ENCODE measurements at places on chromosomes 6 and 20.

- no peak for DNase-seq
These were observed 171.9 kb upstream of the MAP3K7 start for GRCh38 chr6:90758741-90759140.

DNA sequence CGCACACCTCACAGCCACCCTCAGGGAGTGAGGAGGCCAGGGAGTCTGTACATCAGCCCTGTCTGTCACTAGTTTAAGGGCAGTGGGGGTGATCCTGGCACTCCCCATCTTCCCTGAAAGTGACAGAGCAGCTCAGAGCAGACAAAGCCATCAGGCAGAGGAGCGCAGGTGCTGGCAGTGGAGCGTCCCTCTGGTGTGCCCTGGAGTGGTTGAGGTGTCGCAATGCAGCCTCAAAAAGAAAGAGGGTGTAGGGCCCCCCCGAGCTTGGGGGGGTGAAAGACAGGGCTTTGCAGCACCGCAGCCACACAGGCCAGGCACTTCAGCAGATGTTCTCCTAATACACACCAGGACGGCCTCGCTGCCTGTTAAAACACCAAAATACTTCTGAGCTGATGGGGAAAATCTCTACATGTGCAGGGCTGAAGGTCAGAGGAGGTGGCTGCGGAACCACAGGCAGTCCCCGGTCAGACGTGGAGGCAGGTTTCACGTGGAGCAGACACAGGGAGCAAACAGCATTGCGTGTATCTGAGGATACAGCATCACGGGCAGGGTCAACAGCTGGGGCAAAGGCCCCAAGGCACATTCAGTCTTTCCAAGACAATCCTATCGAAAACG is 69.5 kb downstream of the PREX1 start:
- DNase-seq: no peak

GRCh38 chr20:24109008-24109407 is 120.4 kb upstream of the GGTLC1 start:
- DNase-seq: no peak

DNA sequence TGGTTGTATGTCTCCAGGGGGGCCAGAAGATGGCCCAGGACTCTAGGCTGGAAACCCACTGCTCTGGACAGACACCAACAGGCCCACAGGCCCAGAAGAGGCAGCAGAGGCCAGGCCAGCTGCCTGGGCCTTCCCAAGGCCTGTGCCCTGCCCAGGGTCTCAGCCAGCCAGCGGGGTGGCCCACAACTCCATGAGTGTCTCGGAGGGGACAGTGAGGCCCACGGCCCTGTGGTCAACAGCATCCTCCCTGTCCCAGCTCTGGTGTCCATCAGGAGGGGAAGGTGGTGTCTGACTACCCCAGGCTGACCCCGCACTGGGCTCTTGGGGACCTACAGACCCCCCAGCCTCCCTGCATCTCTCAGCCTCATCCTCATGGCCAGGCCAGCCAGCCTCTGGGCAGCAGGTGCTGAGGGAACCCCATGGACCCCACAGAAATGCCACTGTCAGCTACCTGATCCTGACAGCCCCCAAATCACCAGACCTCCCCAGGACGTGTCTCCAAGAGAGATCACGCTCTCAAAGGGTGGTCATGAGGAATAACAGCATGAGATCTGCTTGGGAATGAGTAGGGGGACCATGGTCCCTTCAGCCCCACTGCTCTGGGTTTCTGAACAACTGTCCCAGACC is 112.4 kb downstream of the NOL4L start:
- DNase-seq: no peak

DNA sequence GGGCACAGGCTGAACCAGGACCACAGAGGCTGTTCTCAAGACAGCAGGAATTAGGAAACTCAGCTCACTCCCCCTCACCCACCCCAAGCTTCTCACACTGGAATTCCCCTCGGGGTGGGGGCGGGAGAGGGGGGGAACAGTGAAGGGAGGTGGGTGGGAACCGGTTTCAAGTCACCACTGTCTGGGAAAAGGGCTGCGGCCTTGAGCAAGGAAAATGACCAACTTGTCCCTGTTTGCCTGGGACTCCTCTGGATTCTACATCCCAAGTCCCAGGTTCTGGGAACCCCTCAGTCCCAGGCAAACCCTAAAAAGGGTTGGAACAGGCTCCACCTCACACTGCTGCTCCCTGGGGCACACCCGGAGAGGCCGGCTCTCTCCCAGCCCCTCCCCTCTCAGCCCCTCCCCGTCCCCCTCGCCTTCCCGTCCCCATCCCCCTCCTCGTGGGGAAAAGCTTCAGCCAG is 230.7 kb downstream of the TFAP2C start:
- no peak for DNase-seq

GRCh38 chr6:35168461-35168861 is 27.3 kb upstream of the TCP11 start:
- DNase-seq: no peak

DNA sequence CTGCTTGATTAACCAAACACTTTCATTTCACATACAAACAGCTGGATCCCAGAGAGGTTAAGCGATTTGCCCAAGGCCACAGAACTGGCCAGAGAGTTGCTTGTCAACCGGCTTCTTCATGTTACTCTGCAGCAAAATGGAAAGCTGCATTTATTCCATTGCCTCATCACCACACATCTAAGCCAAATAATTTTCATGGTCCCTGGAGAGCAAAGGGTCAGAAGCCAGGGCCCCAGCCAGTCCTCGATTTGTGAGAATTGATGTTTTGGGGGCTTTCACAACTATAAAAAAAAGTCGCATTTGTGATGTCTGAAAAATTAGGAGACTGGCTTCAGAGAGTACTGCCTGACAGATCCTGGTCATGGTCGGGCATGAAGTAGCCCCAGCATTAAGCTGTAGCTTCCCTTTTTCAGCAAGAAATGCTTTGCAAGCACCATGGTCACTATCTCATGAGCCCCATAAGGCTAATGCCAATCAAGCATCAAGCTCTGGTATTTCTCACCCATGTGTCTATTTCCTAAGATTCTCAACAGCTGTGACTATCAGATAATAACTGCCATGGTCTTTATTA is 95.8 kb downstream of the BANF2 start:
- no peak for DNase-seq

- DNase-seq: no peak
These were observed 34.2 kb downstream of the SLC23A2 start for GRCh38 chr20:4966826-4967751.

DNA sequence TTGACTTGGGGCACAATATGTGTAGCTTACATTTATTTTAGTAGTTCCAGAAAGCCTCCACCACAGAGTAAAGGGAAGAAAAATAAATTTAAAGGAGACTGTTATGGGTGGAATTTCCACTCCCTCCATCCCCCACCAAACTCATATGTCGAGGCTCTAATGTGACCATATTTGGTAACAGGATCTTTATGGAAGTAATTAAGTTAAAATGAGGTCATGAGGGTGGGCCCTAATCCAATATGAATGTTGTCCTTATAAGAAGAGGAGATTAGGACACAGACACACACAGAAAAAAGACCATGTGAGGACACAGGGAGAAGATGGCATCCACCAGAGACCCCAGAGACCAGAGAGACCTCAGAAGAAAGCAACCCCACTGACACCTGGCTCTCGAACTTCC is 189.7 kb downstream of the EDN1 start:
- DNase-seq: no peak

DNA sequence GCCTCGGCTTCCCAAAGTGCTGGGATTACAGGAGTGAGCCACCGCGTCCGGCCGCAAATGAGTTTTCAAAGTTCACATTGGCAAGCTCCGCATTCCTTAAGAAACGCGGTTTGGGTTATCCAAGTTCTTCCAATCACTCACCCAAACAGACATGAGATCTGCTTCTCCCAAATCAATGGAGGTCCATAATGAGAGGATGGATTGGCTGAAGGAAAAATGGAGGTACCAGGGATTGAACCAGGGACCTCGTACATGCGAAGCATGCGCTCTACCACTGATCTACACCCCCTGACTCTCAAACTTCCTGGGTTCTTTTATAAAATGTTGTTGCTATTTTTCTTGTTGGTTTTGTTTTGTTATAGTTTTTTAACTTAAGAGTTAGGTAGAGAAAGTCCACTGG is 170.0 kb downstream of the GPX5 start:
- DNase-seq: no peak

GRCh38 chr6:3884007-3884745 is 35.0 kb downstream of the FAM50B start:
- no peak for DNase-seq

Measured in progenitor cell of endocrine pancreas (in vitro differentiated cells).